GM12892 (cell line): ENCODE measurements at places on chromosomes 5 and 9.

- DNase-seq = no peak
Observed at GRCh38 chr9:18971404-18971803, 61.6 kb downstream of the SAXO1 start.

- DNase-seq = no peak
Observed at GRCh38 chr9:123544007-123544827, 188.2 kb downstream of the CRB2 start.

DNA sequence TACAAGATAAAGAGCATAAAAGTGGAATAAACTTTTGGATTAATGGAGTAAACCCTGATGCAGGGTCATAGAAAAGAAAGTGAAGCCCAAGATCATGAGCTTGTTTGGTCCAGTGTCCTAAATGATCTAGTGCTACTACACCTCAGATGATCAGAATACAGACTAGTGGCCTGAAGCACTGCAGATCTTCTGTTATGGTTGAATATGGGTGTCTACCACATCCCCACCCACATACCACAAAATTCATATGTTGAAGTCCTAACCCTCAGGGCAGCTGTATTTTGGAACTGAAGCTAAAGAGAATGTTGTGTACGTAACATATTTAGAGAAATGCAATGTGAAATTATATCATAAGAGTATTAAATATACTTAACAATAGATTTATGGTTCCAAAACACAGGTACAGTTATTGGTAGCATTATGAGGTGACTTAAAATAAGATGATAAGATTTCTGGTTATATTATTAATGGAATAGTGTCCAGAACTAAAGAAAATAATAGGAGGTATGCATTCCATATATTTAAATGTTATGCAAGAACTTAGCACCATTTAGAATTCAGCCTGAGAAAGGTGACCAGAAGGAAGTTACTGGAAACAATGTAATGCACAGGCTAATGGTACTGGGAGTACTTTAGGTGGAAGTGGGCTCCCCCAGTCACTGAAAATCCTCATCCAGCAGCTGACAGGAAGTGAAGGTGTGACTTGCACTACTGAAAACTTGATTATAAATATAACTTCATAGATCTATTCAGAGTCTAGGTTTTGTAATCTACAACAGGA lies 1155.1 kb downstream of the TAF11L14 start:
- DNase-seq = no peak

DNA sequence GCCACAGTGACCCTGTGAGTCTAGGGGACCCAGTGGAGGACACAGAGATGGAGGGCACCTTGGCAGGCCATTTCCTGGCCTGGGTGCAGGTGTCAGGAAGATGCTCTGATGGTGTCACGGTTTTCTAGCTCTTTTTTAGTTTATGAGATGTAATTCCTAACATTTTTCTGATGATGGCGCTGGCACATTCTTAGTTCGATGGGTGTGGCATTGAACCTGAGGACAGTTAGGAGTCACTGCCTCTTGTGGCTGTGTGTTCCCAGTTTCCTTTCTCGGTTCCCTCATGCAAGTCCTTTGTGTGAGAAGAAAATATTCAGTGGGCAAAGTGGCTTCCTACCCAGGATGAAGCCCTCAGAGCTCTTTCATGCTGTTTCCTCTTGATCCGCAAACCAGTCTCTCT lies 129.4 kb upstream of the ICE1 start:
- no peak for DNase-seq

- no peak for DNase-seq
Observed at GRCh38 chr9:16794871-16795639, 75.4 kb downstream of the BNC2 start.

- DNase-seq = no peak
Observed at GRCh38 chr9:137052998-137053943, 590 bp downstream of the ENTPD2 start.
